NK-92 treated with Interleukin-12 subunit alpha and Interleukin-12 subunit beta, amount 100 ng/mL, for 24 hours (cell line): ENCODE measurements at places on chromosomes 7 and 10.

DNA sequence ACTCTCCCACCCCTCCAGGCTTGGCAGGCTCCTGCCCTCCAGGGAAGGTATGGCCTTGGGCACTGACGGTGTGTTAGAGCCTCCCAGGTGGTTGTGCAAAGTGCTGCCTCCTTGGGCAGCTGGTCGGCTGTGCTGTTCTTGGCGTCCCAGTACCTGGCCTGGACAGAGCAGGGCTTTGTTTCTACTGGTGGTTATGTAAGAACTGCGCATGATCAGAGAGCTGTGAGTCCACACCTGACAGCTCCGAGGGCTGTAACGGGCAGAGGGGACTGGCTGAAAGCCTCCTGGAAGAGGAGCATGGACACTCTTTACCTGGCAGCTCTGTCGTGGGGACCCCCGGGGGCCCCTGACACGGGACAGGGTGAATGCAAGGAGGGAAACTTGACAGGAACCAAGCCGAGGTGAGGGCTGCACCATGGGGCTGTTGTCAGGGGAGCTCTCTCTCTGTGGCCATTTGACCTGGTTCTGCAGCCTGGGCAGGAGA is 3.1 kb upstream of the SFRP5 start:
- DNase-seq: no peak

DNA sequence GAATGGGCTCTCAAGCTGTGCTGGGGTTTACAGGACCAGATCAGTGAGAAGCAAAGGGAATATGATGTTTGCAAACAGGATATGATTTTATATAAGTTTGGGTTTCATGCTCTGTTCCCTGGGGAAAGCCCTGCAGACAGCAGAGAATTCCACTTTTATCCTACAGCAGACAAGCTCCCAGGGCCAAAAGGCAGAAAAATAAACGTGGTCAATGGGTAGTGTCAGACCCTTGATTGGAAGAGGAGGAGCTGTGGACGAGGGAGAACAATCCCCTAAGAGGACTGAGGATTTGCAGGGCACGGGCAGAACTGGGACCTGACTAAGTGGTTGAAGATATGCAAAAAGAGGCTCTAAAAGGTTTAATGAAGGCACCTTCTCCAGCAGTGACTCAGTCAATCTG is 275.3 kb downstream of the HDAC9 start:
- DNase-seq: no peak

GRCh38 chr7:156022483-156023459 is 210.5 kb upstream of the SHH start:
- no peak for DNase-seq

DNA sequence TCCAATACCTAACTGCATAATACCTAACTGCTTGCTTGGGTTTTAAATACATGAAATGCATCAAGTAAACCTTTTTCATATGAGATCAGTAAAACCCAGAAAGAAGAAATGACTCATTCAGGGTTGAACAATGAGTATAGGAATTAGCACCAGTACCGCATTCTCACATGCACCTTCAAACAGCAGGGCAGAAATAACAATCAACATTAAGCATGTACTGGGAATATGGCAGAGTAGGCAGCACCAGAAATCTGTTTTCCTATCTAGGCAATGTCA is 850.3 kb upstream of the SORCS1 start:
- DNase-seq: no peak

DNA sequence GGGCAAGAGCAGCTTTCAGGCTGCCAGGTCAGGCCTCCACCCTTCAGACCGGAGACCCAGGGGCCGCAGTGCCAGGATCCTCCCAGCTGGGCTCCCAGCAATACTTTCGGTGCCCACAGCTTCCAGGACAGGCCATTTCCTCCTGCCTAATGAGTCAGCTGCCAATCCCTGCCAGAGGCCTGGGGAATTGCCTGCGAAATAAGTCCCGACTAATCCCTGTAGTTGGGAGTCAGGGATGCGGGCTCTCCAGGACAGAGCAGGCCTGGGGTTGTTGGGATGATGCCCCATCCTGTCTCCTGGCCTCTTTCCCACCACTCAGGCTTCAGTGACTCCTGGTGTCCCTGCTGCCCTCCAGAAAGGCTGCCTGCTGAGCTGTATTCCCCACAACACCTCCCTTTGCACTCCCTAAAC is 143.5 kb upstream of the UNC5B start:
- no peak for DNase-seq

- no peak for DNase-seq
These were observed 87.5 kb downstream of the PRKAG2 start for GRCh38 chr7:151789380-151789947.

DNA sequence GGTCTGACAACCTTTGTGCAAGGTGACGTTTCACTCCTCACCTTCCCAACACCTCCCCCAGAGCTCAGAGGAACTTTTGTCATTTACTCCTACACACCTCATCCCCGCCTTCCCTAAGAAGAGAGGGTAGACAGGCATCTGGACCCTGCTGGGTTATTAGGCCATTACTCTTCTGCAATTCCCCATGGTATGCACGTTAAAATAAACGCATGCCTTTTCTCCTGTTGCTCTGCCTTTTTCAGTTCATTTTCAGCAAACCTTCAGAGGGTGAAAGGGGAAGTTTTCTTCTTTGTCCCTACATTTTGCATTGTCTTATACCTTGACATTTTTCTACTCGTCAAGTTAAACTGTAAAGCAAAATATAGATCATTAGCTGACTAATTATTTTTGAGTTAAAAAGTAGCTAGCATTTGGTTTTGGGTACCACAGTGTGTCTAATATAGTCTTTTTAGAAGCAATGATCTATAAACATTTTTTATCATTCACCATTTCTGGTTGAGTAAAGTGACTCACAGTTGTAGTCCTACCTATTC is 10.5 kb upstream of the EDRF1 start:
- no peak for DNase-seq

DNA sequence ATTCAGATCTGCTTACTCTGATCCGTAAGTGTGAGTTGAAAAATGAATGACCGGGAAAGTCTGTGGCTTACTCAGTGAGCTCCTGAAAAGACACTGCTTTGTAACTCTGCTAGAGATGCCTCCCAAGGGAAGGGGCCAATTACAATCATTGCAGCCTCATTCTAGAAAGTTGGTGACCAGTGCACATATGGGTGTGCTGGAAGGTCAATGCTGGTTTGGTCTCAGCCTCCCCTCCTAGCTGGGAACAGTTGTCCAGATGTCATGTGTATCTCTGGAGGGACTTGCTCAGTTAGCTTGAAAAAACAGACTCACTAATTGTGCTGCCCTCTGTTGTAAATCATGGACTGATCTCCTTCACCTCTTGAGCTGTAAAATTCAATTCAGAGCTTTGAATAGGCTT is 405.0 kb downstream of the ADRA2A start:
- no peak for DNase-seq

GRCh38 chr7:111086532-111086931 is 4.4 kb upstream of the LRRN3 start:
- DNase-seq: peak; percentile 15

DNA sequence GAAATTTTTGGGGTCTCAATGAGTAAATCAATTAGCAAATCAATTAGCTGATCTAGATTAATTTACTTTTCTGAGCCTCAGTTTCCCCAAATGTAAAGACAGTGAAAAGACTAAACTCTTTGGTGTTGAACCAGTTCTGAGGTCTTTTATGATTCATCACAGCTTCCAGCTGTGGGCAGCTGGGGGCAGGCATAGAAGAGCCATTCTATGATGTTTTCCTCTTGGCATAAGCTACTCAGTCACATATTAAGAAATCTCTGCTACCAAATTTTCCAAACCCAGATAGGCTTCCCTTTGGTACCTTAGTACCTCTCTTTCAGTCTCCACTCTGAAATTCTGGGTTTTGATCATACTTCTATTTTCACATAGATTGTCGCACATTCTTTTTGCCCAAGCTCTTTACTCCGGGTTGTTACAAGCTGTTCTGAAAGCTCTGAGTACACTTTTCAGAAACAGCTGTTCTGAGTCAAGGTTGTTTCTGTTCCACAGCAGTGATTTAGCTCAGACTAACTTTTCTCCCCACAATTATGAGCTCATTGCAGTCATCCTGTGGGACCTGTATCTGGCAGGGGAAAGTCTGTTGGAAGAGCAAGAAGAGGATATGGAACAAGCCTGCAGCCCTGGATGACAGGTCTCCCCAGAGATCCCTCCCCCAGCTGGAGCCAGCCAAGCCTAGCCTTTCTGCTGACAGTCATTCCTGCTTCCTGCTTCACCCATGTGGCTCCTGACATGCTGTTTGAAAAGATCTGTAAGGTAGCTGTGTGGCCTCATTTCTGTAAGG is 599.6 kb upstream of the GHITM start:
- no peak for DNase-seq

DNA sequence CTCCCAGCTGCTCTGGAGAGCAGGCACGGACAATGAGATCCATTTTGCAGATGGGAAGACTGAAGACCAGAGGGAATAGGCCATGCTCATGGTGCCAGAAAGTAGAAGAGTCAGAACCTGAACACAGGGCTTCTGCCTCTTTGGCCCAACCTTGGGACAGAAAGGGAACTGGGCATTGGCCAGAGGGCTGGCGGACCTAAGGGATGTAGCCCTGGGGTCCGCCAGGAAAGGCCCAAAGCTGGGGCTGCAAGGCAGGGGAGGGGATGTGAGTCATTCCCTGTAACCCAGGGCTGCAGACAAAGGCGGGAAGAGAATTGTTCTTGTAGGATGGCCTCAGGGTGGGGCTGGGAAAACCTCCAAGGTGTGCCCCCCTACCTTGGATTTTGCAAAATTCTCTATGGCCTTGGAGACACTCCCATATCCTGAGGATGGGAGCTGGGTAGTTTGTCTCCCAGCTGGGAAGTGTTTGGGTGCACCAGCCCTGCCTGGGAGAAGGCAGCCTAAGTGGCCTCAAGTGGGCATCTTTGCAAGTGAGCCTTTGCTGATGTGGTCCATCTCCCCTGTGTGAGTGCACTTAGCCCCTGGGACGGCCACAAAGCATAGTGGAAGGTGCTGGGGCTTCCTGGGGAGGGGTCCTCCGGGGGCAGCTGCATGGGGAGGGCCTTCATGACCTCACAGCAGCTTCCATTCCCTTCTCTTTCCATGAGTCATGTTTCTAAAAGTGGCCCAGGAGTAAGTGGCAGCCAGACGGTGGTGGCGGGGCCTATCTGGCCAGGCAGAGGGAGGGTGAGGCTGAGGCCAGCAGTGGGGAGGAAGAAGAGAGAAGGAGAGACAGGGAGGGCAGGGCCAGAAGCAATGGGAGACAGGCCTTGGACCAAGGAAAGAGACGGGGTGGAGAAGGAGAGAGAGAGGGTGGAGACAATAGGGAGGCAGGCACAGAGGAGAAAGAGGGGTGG is 9.2 kb downstream of the AQP1 start:
- DNase-seq: no peak

DNA sequence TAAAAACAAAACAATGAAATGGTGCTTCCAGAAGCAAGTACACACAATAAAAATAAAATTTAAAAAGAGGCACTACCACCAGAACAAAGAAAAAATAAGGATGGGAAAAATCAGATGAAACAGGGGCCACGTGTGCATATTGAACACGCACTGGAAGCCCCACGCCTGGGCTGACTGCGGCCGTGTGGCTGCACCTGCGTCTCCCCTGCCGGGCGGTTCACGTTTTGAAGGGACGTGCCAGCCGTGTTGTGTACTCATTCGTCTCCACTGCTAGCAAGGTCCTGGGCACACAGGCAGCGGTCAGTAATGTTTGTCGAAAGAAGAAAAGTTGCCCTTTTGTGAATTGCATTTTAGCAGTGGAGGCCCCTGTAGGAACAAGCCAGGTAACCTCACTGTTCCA is 255.9 kb upstream of the RNF32 start:
- no peak for DNase-seq

DNA sequence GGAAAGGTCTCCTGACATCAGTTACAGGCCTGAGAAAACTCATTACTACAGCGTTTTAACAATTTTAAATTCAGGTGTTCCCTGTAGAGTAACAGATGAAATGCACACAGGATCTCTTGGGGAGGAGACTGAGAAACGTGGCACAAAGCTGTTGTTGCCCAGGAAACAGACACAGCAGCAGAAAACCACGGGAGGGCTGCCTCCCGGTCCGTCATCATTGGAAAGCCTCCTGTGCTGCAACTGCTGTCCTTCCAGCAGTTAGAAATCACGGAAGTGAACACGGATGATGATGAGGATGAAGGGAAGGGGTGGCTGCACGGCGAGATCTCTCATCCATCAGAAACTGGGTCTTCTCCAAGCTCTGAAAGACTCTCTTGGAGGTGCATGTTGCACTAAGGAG is 94.6 kb upstream of the RNF32 start:
- DNase-seq: no peak
